Muscle of arm (tissue), 14 donors: ENCODE measurements at places on chromosomes 13 and 19. TPM values are rescaled to one million over a fixed set of nuclear protein-coding genes. Genes with fewer than 3 reads are reported as not detected.

SERPINE3 gene
- 0.24 TPM for polyA plus RNA-seq

ZNF708 gene
- 17.5 TPM for polyA plus RNA-seq

MED16 gene
- 26.8 TPM for polyA plus RNA-seq

ETV2 gene
- polyA plus RNA-seq = not detected

FSD1 gene
- not detected for polyA plus RNA-seq

ZNF763 gene
- polyA plus RNA-seq = not detected

CGB3 gene
- polyA plus RNA-seq = not detected

PGLYRP1 gene
- not detected for polyA plus RNA-seq

SIGLECL1 gene
- polyA plus RNA-seq = not detected

SLC15A1 gene
- 0.46 TPM for polyA plus RNA-seq

SLC25A42 gene
- polyA plus RNA-seq = 10.2 TPM

RGL3 gene
- polyA plus RNA-seq = not detected

POGLUT2 gene
- 22.7 TPM for polyA plus RNA-seq

PROZ gene
- polyA plus RNA-seq = 0.13 TPM

ATP7B gene
- 19.8 TPM for polyA plus RNA-seq

SPIB gene
- 0.19 TPM for polyA plus RNA-seq

LRG1 gene
- 0.53 TPM for polyA plus RNA-seq

LSR gene
- 12.9 TPM for polyA plus RNA-seq

LHFPL6 gene
- polyA plus RNA-seq = 52.9 TPM

POLR2E gene
- 135 TPM for polyA plus RNA-seq

SLC7A9 gene
- 0.56 TPM for polyA plus RNA-seq

ZNF534 gene
- polyA plus RNA-seq = 0.72 TPM

FXYD3 gene
- polyA plus RNA-seq = 0.53 TPM

ZNF285 gene
- polyA plus RNA-seq = 7.7 TPM

ICAM4 gene
- 0.28 TPM for polyA plus RNA-seq

LRRC4B gene
- 6.2 TPM for polyA plus RNA-seq

PGLYRP2 gene
- polyA plus RNA-seq = not detected

SPACA4 gene
- polyA plus RNA-seq = not detected

ZNF493 gene
- 9.8 TPM for polyA plus RNA-seq

LILRA1 gene
- 0.11 TPM for polyA plus RNA-seq

ELSPBP1 gene
- polyA plus RNA-seq = not detected

GPC5 gene
- polyA plus RNA-seq = 0.56 TPM

TRAPPC2B gene
- polyA plus RNA-seq = 14.6 TPM

ZNF724 gene
- polyA plus RNA-seq = 2.0 TPM

ZNF506 gene
- polyA plus RNA-seq = 23.8 TPM

F10 gene
- polyA plus RNA-seq = 11.9 TPM

ANGPTL4 gene
- 2.1 TPM for polyA plus RNA-seq
